SIG-M5 (cell line): ENCODE measurements at places on chromosomes 5 and 9.

GRCh38 chr5:37915097-37915736 is 75.4 kb upstream of the GDNF start:
- DNase-seq = no peak

DNA sequence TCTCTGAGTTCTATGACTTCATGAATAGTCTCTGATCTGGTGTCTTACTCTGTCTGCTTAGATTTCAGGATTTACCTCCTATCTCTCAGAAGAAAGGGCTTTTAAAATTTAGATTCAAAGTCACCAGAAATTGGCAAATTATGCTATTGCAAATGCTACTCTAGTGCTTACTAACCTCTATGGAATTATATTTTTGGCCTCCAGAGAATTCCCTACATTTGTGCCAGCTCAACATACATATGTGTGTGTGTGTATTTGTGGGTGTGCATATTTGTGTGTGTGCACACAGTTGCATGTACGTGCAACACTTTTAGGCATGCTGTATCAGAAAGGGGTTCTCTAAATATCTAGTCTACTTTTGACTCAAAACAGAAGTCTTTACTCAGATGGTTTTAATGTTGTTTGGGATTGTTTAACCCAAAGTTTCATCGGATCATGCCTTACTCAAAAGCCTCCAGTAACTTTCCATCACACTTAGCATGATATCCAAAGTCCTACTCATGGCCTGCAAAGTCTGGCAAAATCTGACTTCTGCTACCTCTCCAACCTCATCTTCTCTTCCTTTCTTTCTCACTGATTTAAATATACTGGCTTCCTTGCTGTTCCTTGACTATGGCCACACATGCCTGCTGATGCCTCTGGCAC is 147.6 kb upstream of the NR3C1 start:
- no peak for DNase-seq

DNA sequence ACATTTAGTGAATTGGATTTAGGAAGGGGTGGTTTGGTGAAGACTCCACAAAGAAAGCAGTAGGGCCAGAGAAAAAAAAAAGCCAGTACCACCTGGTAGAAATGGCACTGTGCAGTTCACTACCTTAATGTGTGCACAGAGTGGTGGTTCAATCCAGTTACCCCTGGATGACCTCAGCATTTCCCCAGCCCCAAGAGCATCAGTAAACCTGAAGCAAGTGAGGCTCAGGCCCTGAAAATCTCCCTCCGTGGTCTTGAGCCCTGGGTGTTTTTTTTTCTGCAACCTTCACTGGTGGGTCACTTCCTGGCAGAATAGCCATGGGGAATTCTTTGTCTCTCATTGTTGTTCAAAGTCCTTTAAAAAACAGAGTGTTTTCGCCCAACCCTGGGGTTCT is 202.9 kb downstream of the GADD45G start:
- DNase-seq = no peak

- DNase-seq = no peak
Measured at GRCh38 chr5:69308046-69308553, 24.5 kb downstream of the CCDC125 start.

GRCh38 chr5:159877894-159878448 is 38.3 kb upstream of the ADRA1B start:
- no peak for DNase-seq

DNA sequence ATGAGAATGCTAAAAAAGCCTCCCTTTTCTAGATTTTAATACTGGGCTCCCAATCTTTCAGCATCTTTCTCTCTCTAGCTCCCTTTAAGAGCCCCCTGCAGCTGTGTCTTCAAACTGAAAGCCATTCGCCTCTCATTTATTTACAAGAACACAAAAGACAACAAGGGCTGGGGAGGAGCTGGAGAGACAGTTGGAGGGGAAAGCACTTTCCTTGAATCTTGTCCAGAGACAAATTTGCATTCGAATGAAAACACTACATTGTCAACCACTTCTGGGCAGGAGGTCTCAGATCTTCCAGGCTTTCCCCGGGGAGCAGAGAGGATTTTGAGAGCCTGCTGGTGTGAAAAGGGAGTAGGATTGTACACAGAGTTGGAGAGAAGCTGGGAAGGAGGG is 518.3 kb downstream of the CTNND2 start:
- no peak for DNase-seq

DNA sequence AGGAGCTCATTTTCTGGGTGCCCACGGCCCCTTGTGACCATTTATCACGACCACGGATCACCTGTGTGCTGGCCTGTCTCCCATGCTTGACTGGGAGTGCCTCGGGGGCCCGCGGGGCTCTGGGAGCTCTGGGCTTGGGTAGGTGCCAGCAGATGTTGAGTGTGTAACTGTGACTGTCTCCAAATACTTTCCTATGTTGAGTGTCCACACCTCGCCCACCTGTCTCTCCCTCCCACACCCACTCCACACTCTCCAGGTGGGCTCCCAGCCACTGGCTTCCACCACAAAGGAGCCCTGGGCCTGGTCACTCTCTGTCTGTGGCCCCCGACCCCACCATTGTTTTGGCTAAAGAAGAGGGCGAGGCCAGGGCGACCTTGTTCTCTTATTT is 196.4 kb downstream of the CDK5RAP2 start:
- DNase-seq = no peak

GRCh38 chr5:96141749-96142148 is 180.1 kb upstream of the ELL2 start:
- DNase-seq = no peak

GRCh38 chr9:115522912-115523311 is 405.0 kb upstream of the TNC start:
- DNase-seq = no peak

DNA sequence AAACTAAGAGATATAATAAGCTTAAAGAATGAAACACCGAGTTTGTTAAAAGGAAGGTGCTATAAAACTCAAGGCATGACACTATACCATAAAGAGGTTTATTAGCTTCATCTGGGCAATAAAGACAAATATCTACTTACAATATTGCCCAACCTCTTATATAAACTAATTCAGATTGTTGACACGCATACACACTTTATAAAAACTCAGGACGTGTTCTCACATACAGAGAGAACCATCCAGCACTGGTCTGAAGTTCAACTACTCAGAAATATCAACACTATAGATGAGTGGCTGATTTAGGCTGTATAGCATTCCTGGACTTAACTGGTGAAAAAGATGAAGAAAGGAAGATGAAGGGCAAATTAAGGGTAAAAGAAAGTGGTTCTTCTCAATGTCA is 81.2 kb downstream of the FRMD3 start:
- DNase-seq = no peak

GRCh38 chr9:28034242-28034641 is 461.0 kb upstream of the C9orf72 start:
- no peak for DNase-seq

DNA sequence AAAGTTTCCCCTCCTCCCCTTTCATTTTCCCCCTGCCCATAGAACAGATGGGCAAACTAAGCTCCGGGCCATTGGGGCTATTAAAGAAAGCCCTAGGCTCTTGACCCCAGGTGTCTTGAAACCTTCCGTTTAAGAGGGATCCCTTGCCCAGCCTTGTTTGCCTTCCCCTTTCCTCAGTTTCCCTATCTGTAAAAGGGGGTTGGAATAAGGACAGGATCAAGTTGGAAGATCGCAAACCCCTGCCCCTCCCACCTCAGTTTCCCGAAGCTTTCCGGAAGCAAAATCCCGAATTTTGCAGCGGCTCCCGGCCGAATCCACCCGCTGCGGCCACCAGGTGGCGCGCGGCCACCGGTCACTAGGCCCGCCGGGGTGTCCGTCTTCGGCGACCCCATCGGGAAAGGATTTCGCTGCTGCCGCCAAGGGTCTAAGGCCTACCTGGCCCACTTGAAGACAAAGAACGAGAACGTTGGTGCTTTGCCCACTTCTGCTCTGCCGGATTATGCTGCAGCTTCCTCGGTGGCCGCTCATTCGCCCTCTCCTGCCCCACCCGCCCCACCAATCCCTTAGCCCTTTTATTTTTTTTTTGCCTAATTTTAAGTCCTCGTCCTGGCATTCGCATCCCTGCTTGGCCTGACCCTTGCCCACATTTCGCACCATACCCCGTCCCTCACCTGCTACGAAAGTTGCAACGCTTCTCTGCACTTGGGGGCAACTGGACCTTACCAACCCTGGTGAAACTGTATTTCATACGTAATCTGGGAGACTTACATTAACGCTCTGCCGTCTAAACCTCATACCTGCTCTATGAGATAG is 962 bp upstream of the NR6A1 start:
- no peak for DNase-seq

DNA sequence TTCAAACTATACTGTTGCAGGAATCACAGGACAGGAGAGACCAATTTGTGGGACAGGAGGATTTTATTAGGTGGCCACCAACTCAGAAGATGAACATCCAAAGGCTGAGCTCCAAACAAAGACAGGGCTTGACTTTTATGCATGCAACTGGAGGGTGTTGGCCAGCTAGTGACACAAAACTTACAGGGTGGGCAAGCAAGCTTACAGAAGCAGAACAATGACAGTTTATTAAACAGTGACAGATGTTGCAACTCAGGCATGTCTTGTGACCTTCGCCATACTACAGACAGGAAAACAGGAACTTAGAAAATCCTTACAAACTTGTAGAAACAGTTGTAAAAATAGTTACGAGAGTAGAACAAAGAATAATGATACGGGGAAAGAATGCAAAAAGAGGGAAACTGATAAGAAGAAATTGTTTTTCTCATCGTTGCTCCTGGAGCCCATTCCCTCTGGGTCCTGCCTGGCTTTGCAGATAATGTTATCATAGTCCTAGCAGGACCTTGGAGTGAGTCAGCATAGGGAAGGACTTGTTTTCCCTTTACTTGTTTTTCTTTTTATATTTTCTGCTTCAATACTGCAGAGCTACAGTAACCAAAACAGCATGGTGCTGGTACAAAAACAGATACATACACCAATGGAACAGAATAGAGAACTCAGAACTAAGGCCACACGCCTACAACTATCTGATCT is 2083.0 kb upstream of the ACO1 start:
- DNase-seq = peak; percentile 57

GRCh38 chr9:16179566-16179965 is 626.7 kb downstream of the CCDC171 start:
- no peak for DNase-seq
